Effector memory CD4-positive, alpha-beta T cell (primary cell): ENCODE measurements at places on chromosomes 5 and 9.

- no peak for DNase-seq
Measured at GRCh38 chr9:125399165-125399564, 137.5 kb downstream of the GAPVD1 start.

DNA sequence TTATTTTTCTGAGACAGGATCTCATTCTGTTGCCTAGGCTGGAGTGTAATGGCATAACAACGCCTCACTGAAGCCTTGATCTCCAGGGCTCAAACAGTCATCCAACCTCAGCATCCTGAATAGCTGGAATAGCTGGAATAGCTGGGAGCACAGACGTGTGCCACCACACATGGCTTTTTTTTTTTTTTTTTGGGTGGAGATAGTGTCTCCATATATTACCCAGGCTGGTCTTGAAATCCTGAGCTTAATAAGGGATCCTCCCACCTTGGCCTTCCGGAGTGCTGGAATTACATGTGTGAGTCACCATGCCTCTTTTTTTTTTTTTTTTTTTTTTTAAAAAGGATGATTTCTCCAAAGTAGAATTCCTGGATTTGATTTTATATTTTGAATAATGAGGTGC lies 60.7 kb downstream of the NSD1 start:
- DNase-seq, result no peak

DNA sequence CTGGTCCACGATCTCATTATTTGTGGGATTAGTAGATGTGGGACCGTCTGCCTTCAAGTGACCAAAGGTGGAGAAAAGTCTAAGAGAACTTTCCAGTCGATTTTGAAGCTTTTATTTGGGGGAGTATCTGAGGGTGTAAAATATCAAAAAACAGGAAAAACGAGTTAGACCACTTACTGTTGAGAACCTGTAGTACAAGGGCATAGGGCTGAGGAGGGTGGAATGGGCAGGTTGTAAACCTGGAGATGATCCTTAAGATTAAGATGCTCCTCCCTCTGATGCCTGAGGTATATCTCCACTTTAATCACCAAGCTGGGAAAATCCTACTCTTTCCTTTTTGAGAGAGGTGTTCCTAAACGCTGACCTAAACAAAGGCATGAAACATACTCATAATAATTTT lies 32.0 kb upstream of the GTF2H2C start:
- DNase-seq, result no peak

DNA sequence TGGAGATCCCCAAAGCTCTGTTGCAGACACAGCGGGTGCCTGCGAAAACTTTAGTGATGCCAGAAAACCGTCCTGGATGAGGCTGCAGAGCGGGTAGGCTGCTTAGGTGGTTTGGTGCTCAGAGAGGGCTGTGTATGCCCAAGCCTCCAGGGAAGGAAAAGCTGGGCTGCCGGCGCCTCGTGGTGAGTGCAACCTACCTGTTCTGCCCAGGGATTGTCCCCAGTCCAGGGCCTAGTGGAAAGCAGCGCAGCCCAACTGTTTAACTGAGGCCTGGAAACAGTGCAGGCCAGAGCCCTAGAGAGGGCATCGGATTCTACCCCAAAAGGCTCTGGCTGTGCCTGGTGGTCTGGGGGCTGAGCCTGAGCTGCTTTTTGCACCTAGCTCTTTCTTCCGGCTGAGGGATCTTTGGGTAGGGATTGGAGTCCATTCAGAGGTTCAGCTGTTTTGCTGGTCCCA lies 2.8 kb downstream of the LMX1B start:
- no peak for DNase-seq

DNA sequence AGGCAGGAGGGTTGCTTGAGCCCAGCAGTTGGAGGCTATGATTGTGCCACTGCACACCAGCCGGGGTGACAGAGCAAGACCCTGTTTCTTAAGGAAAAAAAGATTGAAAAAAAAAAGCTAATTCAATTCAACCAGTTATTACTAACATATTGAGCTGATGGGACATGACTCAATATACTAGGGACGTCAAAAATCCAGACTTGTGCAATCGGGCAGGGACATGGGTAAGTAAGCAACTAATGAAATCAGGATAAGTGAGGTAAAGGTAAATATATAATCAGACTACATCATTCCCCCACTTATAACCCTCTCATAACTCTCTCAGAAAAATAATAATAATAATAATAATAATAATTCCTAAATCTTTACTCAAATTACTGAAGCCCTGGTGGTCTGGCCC lies 975 bp upstream of the HAVCR1 start:
- no peak for DNase-seq
